ENCODE measurements at places on chromosomes 7 and 10.

DNA sequence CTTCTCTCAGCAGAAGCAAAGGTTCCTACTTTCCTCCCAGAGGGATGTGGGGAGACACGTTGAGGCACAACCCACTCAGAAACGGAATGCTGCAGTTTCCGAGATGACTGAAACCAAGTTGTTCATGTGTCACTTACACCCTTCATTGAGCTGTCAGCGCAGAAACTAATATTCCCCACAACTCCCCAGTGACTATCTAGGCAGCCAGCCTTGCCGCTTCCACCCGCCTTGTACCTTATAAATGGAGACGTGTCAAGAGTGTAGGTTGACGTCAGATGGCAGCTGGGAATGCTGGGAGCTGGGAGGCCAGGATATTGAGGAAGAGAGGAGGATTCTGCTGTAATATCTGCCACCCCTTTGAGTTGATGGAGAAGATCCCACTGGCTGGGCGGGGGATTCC, 15.1 kb downstream of the GPR26 start:
- no peak for DNase-seq

DNA sequence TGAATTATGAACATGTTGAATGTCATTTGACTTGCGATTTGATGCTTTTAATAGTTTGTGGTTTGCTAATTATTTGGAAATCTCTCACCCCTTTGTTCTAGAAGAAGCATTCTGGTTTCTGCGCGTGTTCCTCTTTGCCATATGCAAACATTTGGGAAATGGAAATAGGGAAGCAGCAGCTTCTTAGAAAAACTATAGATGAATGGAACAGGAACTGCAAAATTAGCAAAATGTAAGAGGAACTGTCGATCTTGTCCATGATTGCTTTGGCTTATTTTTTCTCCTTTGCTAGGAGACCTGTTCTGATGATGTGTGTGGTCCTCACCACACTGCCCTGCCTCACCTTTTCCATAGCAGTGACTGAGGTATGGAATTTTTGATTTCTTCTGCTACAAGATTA, 19.0 kb downstream of the TMEM236 start:
- DNase-seq = no peak

GRCh38 chr7:2421943-2422310, 18.5 kb downstream of the CHST12 start:
- no peak for DNase-seq

- DNase-seq = no peak
These were observed 130.8 kb downstream of the ELFN1 start for GRCh38 chr7:1800902-1801301.

GRCh38 chr10:132464256-132465192, 67.5 kb downstream of the PWWP2B start:
- no peak for DNase-seq

DNA sequence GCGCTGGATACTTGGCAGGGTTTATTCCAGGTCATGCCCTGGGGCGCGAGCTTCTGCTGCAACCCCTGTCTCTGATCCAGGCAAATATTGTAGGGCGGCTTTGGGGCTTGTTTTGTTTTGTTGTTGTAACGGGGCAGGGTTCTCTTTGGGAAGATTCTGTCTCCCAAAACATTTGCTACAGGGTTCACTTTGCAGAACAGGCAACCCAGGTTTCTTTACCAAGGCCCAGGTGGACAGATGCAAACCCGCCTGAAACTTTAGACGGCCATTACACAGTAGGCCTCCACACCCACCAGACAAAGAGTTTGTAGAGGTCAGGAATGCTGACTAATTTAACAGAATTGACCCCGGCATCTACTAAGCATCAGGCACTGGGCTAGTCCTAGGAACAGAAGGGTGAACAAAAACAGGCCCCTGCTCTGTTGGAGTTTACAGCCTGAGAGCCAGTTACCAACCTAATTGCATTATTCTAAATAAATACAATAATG, 567 bp upstream of the CDCA7L start:
- no peak for DNase-seq

- no peak for DNase-seq
These were observed 41.7 kb downstream of the ZWINT start for GRCh38 chr10:56319386-56319785.

DNA sequence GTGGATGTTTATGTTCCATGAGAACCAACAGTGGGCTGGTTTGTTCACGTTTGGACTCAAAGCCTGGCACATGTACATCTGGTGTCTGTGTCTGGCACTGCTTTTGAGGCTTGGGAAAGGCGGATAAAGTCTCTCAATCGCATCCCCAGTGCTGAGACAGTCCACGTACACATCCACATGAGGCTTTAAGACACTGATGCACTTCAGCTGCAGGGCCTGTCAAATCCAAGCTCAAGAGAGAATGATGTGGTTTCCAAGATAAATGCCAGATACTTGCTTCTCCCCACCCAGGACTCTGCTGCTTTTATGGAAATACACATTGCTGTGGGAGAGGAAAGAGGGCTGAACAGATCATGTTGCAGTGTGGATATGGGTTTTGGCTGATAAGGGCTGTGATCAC, 178.4 kb downstream of the ADARB2 start:
- no peak for DNase-seq

DNA sequence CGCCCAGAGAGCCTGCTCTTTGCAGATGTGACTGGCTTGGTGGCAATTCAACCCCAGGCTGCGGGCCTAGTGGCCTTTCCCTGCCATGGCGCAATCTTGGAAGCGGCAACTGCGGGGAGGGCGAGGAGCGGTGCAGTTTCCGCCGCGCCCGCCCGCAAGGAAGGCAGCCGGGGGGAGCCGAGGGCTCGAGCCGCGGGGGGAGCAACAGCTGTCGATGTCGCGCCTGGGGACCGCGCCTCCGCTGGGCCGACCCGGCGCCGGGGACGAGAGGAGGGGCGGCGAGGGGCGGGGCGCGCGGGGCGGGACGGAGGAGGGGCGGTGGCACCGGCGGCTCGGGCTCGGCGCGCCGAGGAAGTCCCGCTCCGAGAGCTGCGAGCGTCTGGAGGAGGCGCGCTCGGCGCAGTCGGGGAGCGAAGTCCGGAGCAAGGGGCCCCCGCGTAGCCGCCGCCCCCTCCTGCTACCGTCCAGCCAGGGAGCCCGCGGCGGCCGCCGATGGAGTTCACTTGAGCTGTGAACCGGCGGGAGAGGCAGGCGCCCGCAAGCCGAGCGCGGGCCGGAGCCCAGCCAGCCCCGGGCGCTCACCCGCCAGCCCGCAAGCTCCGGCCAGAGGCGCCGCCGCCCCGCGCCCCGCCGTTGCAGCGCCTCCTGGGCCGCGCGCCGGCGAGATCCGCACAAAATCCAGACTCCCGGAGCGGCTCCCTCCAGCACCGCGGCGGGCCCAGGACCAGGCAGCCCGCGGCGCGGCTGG, 438.1 kb upstream of the GALNT17 start:
- no peak for DNase-seq

- DNase-seq = no peak
These were observed 386.6 kb upstream of the POM121L12 start for GRCh38 chr7:52648872-52649271.

GRCh38 chr7:75575488-75576121, 83.5 kb downstream of the SPDYE5 start:
- DNase-seq = no peak

- no peak for DNase-seq
These were observed 7.6 kb upstream of the TMEM236 start for GRCh38 chr10:17744341-17744861.

- no peak for DNase-seq
These were observed 43.1 kb downstream of the MBL2 start for GRCh38 chr10:52729271-52730104.

DNA sequence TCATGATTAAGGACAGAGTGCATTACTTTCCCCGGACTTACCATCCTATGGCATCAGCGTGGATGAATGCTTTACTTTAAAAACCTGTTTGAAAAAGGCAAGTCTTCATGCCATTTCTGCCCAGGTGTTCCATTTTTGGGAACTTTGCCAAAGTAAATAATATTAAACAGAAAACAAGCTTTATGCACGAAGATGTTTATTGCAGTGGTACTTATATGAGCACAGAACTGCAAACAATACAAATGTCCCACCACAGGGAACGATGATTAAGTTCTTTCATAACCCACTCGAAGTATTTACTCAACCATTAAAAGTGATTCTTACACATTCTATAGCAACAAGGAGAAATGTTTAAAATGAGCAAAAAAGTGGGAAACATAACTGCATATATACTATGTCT, 109.7 kb upstream of the GDF10 start:
- DNase-seq = no peak

DNA sequence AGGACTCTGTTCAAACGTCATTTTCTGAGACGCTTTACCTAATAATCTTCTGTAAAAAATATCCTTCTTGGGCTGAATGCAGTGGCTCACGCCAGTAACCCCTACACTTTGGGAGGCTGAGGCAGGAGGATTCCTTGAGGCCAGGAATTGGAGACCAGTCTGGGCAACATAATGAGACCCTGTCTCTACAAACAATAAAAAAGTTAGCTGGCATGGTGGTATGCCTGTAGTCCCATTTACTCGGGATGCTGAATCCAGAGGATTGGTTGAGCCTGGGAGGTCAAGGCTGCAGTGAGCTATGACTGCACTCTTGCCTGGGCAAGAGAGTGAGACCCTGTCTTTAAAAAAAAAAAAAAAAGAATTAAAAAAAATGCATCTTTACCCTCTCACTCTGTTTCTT, 5.1 kb downstream of the STAM start:
- DNase-seq = no peak

- DNase-seq = no peak
These were observed 102.0 kb downstream of the SEMA3C start for GRCh38 chr7:80816806-80817205.

DNA sequence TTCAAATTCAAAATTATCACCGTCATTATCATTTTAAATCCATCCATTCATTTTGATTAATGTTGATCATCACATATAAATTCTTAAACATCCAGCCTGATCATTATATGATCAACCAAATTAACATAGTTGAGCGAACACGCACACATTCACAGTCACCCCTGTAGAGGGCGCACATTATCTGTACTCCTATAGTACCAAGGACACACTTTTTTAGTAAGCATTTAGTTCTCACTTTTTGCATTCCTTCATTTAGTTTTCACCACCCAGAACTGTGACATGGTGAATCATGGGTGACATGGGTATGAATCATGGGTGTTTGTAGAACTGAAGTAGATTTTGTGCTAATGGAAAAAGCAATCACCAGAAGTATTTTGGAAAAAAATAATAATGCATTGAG, 26.0 kb upstream of the ZNF735 start:
- DNase-seq = no peak

GRCh38 chr7:126605553-126605952, 647.2 kb downstream of the GRM8 start:
- no peak for DNase-seq

- no peak for DNase-seq
These were observed 199.5 kb downstream of the REEP3 start for GRCh38 chr10:63720676-63721075.

- no peak for DNase-seq
These were observed 52.0 kb upstream of the STEAP1B start for GRCh38 chr7:22551768-22552513.

- no peak for DNase-seq
These were observed 96.9 kb upstream of the CCDC71L start for GRCh38 chr7:106757846-106758245.

DNA sequence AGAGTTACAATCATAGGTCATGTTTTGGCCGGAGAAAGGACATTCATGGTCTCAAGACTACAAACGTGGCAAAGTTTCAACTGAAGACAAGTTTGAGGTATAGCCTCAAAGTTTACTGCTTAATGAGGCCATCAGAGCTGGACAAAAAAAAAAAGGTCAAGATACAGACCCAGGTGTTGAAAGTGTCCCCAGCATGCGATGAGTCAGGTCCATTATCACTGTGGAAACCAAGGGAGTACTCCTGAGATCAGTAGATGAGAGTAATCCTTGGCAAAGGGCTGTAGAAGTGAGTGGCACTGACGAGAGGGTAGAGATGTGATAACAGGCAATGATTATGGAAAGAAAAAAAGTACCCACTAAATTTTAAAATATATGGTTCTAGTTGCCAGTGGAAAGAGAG, 80.1 kb upstream of the LRRN3 start:
- DNase-seq = no peak

- no peak for DNase-seq
These were observed 5.1 kb downstream of the KEL start for GRCh38 chr7:142956951-142957623.

DNA sequence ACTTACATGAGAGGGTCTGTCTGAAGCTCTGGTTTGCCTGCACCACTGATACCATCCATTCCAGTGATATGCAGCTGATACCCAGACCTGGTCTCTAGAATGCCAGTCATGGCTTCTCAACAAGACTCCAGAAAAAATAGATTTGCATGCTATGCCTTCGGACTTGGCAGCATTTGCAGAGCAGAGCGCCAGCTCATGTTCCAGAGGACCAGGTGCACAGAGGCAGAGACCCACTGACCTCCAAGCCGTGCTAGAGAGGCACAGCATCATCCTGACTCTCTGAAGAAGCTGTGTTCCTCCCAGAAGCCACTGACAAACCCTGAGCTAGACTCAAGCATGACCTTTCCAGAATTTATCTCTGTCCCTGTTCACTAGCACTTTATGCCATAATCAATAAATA, 6.9 kb upstream of the PRKAG2 start:
- DNase-seq = no peak

- no peak for DNase-seq
These were observed 23.0 kb downstream of the SMKR1 start for GRCh38 chr7:129525225-129525862.

DNA sequence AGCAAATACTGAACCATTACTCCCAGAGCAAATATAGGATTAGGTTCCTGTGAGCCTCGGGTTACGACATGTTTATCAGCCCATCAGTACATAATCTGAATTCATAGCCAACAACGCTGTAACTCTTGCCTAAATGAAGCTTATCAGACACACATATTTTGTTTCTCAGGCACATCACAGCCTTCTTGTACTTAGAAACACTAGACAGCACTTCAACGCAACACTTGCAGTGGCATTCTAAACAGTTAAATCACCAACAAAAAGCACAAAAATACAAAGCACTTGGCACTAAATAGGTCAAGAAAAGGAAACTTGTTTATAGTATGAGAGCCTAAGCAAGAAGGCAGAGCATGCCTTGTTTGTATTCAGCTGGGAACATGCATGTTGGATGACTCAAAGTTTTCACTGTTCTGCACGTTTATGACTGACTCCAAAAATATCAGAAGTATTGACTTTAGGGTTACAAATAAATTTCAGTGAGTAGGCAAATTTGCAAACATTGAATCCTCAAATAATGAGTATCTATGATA, 75.0 kb downstream of the VPS50 start:
- DNase-seq = no peak

GRCh38 chr10:22999942-23000341, 72.1 kb downstream of the ARMC3 start:
- no peak for DNase-seq

DNA sequence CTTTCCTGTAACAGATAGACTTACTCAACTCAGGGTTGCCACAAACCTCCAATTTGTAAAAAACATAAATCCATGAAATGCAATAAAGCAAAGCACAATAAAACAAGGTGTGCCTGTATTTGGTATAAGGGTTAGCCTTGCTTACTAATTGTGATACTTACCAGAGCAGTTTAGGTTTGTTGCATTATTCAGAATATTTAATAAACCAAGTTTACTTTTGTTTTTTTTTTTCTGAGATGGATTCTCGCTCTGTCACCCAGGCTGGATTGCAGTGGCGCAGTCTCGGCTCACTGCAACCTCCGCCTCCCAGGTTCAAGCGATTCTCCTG, 79.6 kb downstream of the SEC61G start:
- no peak for DNase-seq

GRCh38 chr7:157974678-157975230, 612.9 kb downstream of the PTPRN2 start:
- DNase-seq = no peak

GRCh38 chr10:69466689-69467088, 15.4 kb downstream of the TSPAN15 start:
- no peak for DNase-seq

Data from AG04449 (cell line).